Stimulated activated CD4-positive, alpha-beta T cell treated with anti-CD3 and anti-CD28 coated beads, TNF-alpha, amount 100 ng/mL, for 4 hours (primary cell): ENCODE measurements at places on chromosomes 6 and 20.

- no peak for DNase-seq
Observed at GRCh38 chr6:39760226-39760952, 31.8 kb upstream of the DAAM2 start.

DNA sequence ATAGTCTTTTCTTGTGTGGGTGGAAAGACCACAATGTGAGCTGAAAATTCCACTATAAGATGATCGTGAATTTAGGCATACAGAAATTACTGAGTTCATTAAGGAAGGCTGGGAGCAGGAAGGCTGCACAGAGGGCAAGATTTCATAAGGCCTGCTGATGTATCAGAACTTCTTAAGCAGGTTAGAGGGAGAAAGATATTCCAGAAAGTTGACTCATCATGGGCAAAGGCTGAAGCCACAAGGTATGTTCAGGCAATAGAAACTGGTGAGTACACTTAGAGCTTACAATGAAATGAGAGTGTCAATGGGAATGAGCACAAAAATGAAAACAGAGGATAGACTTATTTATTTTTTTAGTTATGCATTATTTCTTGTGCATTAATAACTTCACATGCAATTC is 618.6 kb downstream of the CBLN4 start:
- DNase-seq: no peak

- no peak for DNase-seq
Observed at GRCh38 chr6:7124114-7124513, 16.4 kb downstream of the RREB1 start.

GRCh38 chr6:157778719-157779118 is 44.3 kb upstream of the SNX9 start:
- no peak for DNase-seq

DNA sequence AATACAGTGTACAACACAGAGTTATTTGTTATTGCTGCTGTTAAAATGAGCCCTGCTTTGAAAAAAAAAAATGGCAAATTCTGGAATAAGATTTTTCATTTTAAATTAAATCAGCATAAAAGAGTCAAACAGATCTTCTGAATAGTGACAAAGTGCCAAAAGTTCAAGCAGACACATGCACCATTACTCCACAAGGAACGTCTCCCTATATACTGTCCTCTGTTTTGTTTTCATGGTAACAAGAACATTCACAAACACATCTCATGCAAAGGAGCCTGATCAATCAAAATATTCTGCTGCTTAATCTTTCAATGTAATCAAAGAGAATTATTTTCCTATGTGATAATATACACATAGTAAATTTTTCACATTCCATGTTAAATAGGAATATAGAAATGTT is 2.7 kb downstream of the HIVEP2 start:
- no peak for DNase-seq

- DNase-seq: no peak
Observed at GRCh38 chr6:82364087-82365015, 734 bp downstream of the TPBG start.

DNA sequence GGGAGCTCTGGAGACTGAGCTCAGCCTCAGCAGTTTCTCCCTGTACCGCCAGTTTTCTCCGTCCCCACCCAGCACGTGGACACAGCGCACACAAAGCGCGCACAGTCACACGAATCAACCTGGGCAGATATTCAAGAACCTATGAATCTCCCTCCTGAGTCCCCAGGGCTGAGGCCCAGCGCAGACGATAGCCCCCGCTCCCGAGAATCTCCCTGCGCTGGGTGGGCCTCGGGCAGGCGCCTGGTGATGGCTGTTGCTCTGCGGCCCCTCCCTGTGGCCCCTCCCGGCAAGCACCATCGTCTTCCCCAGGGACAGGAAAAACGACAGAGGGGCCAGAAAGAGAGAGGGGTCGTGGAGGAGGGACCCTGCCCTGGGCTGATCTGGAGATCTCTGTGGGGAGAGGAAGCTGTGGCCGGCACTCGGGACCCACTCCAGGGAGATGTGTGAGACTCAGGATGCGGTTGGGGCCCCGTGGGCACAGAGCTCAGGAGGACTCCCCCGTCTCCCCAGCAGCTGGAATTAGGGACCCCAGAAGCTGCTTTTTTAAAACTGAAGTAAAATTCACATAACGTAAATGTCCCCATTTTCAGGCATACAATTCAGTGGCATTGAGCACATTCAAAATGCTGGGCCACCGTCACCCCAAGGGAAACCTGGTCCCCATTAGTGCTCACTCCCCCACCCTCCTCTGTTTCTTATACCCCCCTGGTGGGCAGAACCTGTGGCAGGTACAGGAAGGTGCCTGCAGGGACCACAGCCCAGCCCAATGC is 330.8 kb downstream of the TAF4 start:
- DNase-seq: no peak

- no peak for DNase-seq
Observed at GRCh38 chr6:150491131-150491810, 108.4 kb upstream of the PLEKHG1 start.

DNA sequence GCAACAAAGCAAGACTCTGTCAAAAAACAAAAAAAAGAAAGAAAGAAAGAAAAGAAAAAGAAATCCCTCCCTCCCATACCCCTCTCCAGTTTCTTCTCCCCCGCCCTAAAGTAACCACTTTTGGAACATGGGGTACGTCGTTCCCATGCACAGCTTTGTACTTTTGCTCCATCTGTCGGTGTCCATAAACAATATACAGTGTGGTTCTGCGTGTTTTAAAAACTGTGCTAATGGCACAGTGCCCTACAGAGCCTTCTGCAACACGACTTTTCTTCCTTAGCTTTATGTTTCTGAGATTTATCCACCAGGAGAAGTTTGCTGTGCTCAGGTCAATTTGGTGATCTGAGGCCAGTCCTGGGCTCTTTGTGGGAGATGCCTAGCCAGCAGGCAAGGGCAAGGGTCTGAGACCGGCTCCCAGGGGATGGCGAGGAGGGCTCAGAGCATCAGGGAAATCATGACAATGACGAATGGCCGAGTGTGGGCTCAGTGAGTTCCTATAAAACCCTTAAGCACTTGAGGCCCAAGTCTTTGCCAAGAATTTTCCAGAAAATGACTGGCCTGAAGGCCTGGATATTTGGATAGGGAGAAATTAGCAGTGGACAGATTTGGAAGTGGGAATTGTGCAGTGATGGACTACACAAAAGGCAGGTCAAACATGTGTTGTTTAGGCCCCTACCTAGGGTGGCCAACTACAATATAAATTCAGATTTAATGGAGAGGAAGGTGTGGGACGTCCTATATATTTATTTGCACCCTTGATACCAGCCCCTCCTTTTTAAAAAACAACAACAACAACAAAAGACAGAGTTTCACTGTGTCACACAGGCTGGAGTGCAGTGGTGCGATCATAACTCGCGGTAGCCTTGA is 1.9 kb upstream of the BCAS4 start:
- no peak for DNase-seq

- DNase-seq: no peak
Observed at GRCh38 chr6:39057251-39058155, 8.9 kb downstream of the GLP1R start.

DNA sequence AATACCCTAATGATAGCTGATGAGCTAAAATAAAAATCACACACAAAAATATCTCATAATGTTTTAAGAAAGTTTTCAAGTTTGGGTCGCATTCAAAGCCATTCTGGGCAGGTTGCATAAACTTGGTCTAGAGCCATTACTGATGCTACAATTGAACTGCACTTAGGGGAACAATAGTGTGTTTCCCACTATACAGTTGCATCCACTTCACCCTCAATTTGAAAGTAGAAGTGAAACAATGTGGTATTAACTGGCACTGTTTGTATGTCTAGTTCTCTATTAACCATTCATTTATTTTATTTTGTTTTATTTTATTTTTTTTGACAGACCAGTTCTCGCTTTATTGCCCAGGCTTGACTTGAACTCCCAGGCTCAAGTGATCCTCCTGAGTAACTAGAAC is 23.0 kb upstream of the STK38 start:
- DNase-seq: no peak

- no peak for DNase-seq
Observed at GRCh38 chr6:170018936-170019817, 267.8 kb downstream of the ERMARD start.

DNA sequence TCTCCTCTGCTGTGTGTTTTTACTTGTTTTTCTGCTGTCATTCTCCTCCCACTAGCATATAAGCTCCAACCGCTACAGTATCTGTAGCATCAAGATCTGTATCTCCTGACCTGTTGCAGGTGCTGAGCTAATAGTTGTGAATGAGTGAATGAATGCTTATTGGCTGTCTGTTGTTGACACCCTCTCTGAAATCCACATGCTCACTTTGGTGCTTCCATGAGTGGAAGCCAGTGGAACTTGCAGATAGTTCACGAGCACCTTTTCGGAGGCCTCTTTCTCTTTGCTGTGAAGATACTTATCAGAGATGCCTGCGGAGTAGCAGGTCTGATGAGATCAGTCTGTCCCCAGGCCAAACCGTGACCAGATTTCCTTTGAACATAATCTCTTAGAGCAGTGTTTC is 117.3 kb downstream of the EYA2 start:
- no peak for DNase-seq
